ENCODE measurements at places on chromosomes 13 and 19.

- DNase-seq = no peak
Observed at GRCh38 chr13:27978301-27978968, 9.3 kb upstream of the CDX2 start.

DNA sequence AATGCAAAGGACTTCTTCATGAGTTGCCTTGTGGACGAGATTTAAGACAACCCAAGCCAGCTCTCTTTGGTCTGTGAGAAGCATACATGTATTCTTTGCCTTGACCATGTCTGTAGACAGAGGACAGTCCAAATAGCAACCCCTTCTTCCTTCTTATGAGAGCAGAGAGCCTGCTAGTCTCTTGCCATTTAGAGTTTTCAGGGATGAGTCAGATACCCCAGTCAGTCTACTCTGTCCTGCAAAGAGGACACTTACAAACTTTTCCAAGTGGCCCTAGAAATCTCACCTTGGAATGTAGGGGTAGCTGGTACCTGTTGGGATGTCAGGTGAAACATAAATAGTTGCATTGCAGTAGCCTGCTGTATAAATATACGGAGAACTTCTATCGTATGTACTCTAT lies 36.7 kb downstream of the DNAJC3 start:
- DNase-seq = no peak

GRCh38 chr19:37914908-37915307 lies 7.9 kb downstream of the SIPA1L3 start:
- DNase-seq = no peak

- no peak for DNase-seq
Observed at GRCh38 chr19:51815043-51815442, 20.1 kb downstream of the FPR3 start.

- DNase-seq = no peak
Observed at GRCh38 chr13:51033421-51034185, 77.5 kb downstream of the C13orf42 start.

DNA sequence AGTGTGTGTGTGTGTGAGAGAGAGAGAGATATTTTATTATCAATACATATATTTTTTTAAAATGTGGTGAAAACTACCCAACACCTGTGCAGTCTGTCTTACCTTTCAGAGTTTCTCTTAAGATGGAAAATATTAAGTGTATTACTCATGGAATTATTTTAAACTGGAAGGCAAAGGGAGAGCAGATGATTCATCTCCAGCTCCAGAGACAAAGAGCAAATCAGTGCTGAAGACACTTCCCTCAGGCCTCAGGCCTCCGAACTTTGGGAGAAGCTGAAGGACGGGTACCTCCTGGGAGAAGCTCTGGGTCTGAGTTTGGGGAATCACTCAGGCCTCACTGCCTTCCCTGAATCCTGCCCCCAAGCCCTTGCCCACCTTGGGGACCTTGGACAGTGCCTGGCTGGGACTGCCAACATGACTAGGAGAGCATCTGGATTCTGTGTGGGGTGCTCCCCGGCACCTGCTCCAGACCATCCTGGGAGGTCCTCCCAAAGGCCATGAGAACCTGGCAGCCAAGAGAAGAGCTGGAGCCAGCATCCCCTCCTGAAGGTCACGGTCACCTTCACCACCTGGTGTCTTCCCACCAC lies 170.4 kb upstream of the UBL3 start:
- DNase-seq = no peak

GRCh38 chr13:98144027-98144741 lies 1.3 kb downstream of the FARP1 start:
- no peak for DNase-seq

GRCh38 chr13:99922631-99923404 lies 48.7 kb downstream of the ZIC5 start:
- DNase-seq = no peak

DNA sequence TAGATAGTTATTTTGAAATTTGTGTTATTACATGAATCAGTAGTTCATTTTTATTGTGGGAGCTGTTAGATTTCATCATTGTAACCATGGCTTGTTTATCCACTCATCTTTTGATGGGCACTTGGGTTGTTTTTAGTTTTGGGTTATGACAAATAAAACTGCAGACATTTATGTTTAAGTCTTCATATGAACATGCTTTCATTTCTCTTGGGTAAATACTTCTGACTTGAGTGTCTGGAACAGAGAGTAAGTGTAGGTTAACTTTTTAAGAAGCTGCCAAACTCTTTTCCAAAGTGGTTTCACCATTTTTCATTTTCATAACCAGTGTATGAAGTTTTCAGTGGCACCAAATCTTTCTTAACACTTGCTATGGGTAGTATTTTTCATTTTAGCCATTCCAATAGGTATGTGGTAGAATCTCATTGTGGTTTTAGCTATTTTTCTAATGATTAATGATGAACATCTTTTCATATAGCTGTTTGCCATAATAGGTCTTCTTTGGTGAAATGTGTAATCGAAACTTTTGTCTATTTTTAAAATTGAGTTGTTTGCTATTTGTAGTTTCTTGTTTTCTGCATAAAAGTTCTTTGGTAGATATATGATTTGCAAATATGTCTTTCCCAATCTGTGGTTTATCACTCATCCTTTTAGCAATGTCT lies 17.9 kb downstream of the SLAIN1 start:
- no peak for DNase-seq

GRCh38 chr19:640161-640558 lies 481 bp downstream of the FGF22 start:
- DNase-seq = no peak

All from HL-60 (cell line).